NCI-H187 (cell line): ENCODE measurements at places on chromosomes 6 and 20.

DNA sequence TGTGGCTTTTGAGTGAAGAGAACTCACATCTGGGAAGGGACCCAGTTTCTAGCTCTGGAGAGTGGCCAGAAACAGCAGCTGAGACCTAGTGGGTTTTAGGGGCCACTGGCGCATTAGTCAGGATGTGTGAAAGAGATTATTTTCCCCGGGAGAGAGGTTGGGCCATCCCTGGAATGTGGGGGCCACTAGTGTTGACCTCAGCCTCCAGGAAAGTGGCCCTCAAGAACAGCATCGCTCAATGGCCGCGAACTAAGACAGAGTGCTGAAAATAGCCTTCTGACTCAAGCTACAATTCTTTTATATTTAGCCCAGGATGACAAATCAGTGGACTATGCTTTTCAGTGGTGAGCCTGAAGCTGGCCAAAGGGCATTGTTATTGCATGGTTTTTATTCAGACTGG, 210.4 kb upstream of the RNF24 start:
- no peak for DNase-seq

DNA sequence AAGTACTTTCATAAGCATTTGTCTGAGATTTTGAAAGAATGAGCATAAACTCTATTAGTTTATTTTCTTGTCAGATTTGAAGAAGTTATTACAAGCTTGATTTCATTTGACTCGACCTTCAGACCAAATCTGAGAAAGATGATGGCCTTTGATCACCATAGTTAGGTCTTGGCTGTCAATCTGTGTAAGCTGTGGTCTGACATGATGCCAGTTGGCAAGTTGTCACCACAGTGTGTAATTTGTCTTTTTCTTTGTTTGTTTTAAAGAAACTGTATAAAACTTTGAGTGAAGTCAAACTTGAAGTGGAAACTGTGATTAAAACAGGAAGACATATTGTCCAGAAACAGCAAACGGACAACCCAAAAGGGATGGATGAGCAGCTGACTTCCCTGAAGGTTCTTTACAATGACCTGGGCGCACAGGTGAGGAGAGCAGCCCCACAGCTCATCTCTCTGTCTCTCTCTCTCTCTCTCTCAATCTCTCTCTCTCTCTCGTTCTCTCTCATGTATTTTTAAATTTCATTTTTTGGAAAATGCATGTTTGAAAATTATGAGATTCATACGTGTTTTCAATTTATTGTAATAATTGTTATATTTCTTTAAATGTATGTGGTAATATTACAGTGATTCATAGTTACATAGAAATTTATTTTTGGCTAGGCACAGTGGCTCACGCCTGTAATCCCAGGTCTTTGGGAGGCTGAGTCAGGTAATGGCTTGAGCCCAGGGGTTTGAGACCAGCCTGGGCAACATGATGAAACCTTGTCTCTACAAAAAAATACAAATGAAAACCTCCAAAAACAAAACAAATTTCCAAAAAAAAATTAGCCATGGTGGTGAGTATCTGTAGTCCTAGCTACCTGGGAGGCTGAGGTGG, 208.1 kb downstream of the UTRN start:
- DNase-seq, result no peak

GRCh38 chr6:112194511-112194910, 59.9 kb downstream of the LAMA4 start:
- DNase-seq, result no peak

DNA sequence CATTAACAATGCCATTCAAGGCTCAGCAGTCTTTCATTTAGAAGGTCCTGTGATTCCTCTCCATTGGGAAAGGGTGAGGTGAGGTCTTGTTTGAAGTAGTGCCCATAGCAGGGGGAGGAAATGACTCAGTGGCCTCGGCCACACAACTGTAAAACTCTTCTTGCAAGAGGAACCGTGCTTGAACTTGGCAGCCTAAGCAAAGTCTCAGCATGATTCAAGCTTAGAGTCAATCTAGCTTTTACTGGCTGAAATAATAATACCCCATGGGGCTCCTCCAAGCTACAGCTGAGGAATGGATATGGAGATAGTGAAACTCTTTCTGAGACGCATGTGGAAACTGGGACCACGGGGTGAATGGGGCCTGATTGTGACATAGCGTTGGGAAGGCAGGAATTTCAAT, 428.2 kb downstream of the BMP2 start:
- no peak for DNase-seq

GRCh38 chr6:117417851-117418250, 7.9 kb downstream of the ROS1 start:
- DNase-seq, result no peak

GRCh38 chr6:104537180-104537579, 322.5 kb downstream of the HACE1 start:
- no peak for DNase-seq

DNA sequence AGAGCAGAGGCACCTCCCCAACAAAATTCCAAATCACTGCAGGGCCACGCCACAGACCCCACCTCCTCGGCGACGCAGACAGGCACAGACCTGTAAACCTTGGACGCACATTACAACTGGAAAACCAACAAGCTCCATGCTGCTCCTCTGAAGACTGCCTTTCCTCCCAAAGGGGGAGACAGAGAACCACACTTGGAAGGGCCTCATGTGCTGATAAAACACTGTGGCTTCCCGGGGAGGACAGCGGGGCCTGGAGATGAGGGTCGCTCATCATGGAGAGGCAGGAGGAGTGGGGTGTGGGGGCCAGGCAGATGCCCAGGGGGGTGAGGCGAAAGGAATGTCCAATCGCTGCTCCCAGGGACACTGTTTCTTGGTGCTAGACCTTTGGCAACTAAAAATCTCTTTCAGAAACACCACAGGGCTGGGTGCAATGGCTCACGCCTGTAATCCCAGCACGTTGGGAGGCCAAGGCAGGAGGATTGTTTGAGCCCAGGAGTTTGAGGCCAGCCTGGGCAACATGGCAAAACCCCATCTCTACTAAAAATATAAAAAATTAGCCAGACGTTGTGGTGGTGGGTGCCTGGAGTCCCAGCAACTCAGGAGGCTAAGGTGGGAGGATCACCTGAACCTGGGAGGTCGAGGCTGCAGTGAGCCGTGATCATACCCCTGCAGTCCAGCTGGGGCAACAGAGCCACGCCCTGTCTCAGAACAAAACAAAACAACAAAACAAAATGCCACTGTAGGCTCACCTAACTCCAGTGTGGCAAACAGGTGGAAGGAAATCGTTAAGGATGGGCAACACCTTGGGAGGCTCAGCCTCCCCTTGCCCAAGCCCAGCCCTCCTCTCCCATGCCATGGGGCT, 53.8 kb downstream of the ABHD12 start:
- DNase-seq, result no peak

DNA sequence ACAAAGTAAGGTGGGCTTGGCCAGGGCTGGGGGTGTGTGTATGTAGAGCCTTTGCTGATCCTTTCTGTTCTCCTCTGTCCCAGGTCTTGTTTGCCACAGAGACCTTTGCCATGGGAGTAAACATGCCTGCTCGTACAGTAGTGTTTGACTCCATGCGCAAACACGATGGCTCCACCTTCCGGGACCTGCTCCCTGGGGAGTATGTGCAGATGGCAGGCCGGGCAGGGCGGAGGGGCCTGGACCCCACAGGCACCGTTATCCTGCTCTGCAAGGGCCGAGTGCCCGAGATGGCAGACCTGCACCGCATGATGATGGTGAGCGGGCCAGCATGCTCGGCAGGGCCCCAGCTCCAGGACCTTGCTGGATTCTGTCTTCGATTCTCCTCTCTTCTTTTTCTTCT, 6.2 kb downstream of the DXO start:
- DNase-seq, result no peak

DNA sequence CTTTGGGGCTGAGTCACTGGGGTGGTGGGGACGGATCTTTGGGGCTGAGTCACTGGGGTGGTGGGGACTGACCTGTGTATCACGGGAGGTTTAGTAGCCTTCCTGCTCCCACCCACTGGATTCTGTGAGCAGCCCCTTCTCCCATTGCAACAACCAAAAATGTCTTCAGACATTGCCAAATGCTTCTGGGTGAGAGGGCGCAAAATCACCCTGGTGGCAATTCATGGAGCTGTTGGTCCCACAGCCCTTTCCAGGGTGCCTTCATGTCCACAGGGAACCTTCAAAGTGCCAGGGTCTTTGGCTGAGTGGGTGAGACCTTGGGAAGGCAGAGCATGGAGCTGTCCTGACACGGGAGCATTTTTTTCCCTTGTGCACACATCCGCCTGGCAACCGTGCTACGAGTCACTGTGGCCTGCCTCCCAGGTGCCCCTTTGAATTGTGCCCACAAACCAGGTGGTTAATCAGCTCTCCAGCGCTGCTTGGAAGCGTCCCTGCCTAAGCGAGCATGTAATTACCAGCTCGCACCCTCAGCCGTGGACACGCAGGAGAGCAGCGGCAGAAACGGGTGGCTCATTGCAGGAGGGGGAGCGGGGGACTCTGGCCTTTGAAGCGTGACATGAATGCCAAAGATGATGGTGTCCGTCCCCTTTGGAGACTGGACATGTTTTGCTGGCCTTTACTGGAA, 27.4 kb upstream of the APCDD1L start:
- no peak for DNase-seq

- no peak for DNase-seq
These were observed 16.6 kb downstream of the TENT5A start for GRCh38 chr6:81735756-81736380.

DNA sequence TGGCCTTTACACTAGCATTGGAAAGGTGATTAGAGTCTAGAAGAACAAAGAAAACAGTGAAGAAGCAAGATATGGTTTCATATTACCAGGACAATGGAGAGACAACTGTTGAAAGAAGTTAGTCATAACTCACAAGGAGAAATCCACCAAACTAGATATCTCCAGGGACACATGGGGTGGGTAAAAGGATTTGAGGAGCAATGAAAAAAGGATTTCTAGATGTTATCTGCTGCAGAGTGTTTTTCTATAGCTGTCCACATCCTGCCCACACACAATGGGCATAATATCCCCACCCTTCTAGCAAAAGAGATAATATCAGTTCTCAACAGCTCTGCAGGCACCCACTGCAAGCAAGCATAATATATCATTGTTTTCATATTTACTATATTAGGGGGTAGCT, 303.1 kb downstream of the HAO1 start:
- no peak for DNase-seq

GRCh38 chr6:169933839-169934698, 182.6 kb downstream of the ERMARD start:
- DNase-seq, result no peak

GRCh38 chr6:167045828-167046580, 46.8 kb downstream of the CEP43 start:
- no peak for DNase-seq

DNA sequence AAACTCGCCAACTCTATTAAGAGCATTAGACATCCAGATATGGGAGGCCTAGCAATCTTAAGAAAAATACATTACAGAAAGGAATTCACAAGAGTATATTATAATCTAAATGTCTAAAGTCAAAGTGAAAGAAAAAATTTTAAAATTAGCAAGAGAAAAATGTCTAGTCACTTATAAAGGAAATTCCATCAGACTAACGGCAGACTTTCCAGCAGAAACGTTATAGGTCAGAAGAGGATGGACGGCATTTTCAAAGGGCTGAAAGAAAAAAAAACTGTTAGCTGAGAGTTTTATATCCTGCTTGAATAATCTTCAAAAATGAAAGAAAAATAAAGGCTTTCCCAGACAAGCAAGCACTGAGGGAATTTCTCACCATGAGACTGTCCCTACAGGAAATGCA, 269.0 kb downstream of the HDGFL1 start:
- DNase-seq, result no peak

DNA sequence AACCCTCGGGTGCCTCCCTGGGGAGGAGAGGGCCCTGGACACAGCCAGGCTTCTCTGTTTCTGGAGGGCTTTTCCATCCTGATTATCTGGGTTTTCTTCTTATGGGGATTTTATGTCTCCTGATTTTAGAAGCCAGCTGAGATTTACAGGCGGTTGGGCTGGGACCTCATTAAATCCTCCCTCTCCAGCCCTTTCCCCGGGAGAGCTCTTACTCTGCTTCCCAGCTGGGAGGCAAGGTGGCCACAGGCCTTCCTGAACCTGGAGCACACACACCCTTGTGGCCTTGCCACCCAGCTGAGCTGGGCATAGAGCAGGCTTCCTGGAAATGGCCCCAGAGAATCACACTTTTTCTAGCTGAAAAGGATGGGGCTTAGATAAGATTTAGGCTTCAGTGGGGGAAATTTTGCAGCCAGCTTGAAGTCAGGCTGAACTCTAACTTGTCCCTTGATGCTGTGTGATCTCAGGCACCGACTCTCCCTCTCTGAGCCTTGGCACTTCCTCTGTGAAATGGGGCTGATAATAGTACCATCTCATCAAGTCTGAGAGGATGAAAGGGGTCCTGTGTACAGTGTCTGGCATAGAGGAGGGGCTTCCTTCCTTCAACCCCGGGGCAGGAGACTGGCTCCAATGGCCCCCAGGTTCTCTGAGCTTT, 16.6 kb downstream of the VSTM2L start:
- DNase-seq, result no peak

- DNase-seq, result no peak
These were observed 333.9 kb upstream of the SOX4 start for GRCh38 chr6:21259660-21260059.

DNA sequence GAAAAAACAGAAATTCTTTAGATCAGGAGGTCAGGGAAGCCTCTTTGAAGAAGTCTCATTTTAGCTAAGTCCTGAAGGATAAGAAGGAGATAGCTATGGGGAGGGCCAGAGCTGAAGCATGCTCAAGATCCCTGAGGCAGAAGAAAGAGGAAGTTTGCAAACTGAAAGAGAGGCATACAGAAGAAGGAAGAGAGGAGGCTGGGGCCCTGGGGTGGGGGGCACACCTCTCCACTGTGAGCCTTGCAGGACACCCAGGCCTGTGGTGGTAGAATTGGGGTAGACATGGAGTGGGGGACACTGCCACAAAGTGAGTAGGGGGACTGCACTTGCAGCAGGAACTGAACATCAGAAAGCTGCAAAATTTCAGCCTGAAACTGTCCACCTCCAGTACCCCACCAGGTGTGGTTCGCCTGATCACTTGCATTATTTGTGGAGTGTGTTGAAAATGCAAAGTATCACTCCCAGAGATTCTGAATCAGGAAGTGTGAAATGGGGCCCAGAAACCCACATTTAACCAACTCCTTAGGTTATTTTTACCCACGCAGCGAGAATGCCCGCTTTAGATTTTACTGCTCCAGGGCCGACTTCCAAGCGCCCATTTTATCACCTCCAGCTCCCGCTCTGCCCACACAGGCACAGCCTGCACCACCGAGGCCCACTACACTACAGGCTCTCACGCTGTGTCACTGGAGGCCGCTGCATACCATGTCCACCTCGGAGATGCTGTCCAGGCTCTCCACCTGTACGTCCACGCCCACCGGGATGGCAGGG, 44.0 kb downstream of the GABRR2 start:
- DNase-seq, result no peak

- no peak for DNase-seq
These were observed 29.9 kb upstream of the ZNF184 start for GRCh38 chr6:27502508-27503435.

- DNase-seq, result no peak
These were observed 172.3 kb downstream of the PTPRT start for GRCh38 chr20:43017241-43018030.

GRCh38 chr6:154661768-154662167, 71.4 kb upstream of the SCAF8 start:
- no peak for DNase-seq

- no peak for DNase-seq
These were observed 187.7 kb upstream of the MYLIP start for GRCh38 chr6:15941168-15941567.

GRCh38 chr6:165725201-165725600, 62.2 kb upstream of the PDE10A start:
- no peak for DNase-seq
